ENCODE measurements at places on chromosomes 12 and 14.

- DNase-seq: peak; percentile 54
Measured at GRCh38 chr12:50642035-50642451, 121.9 kb upstream of the ATF1 start.

DNA sequence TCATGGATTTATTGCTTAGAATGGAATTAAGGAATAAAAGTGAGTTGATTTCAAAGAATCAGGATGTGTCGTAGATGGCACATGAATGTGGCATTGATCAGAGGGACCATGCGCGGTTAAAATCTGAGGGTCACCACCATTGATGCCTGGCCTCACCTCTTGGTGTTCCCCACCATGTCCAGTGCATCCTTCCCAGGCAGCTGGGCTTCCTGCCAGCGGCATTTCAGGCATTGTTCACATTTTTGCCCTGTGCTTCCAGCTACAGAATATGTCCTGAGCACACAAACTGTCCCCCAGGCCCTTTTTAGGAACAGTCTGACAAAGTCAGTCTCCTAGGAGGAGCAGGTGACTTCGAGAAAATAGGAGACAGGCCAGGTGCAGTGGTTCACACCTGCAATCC, 42.0 kb upstream of the TSPAN9 start:
- DNase-seq: peak; percentile 19

DNA sequence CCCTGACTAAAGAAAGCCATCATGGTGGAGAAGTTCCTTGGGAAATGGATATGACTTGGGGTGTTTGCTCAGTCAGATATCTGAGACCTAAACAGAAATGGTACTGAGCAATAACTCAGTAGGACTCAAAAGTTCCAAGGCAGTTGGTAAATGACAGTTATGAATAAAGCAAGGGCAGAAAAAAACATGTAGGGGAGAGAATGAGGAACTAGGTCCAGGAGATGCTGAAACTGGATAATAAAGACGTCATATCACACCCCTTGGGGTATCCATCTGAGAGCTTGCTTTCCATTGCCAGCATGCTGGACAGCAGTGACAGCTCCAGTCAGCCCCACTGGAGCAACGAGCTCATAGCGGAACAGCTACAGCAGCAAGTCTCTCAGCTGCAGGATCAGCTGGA, 37.5 kb downstream of the RPGRIP1 start:
- DNase-seq: no peak

DNA sequence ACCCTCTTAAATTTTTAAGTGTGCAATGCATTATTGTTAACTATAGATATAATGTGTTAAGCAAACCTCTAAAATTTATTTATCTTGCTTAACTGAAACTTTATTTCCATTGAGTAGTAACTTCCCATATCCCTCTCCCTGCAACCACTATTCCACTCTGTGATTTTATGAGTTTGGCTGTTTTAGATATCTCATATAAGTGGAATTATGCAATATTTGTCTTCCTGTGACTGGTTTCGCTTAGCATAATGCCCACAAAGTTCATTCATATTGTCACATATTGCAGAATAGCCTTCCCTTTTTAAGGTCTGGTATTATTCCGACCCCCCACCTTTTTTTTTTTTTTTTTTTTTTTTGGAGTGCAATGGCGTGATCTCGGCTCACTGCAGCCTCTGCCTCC, 247.6 kb downstream of the EMP1 start:
- DNase-seq: no peak

DNA sequence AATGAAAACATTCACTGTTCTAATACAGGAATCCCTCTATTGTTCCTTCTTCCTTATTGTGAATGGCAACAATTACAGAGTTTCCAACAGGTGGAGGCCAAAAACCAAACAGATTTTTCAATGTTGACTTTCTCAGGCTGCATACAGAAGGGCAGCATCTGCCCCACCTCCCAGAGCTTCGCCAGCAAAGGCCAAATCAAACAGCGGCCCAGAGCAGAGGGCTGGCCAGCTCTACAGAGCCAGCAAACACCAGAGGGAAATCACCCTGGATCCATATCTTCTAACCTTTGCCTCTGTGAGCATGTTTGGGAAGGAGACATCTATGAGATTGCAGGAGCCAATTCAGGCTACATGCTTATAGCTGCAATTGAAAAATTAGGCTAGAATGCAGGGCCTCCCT, 4.4 kb upstream of the CRACR2A start:
- DNase-seq: no peak

DNA sequence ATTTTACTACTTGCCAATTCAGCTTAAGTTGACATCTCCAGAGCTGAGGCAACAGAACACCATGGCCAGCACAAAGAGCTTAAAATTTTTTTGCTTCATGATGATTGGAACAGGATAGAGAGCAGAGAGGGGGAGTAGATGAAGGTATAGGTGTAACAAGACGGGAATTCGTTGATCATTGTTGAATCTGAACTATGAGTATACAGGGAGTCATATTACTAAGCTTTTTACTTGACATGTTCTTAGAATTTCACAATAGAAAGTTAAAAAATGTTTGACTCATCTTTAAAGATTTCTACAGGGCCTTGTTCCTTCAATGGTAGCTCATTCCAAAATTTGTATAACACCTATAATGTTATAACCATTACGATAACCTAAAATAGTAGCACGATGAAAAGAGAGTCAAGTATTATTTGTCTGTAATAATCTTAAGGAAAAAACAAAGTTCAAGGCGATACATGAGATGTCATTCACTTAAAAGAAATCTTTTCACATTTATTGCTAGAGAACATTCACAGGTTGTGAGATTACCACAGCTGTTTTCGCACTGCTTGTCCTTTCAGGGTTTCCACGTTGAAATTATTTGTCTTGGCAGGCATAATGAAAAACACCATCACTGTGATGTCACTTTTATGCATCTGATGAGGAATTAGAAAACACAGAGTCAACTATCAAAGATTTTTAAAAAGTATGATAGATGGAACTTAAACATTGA, 33.9 kb downstream of the SPX start:
- DNase-seq: peak; percentile 23

GRCh38 chr12:127628645-127629044, 638.3 kb upstream of the TMEM132C start:
- DNase-seq: peak; percentile 91

- peak; percentile 72 for DNase-seq
Measured at GRCh38 chr14:39232554-39233415, 930 bp upstream of the MIA2 start.

DNA sequence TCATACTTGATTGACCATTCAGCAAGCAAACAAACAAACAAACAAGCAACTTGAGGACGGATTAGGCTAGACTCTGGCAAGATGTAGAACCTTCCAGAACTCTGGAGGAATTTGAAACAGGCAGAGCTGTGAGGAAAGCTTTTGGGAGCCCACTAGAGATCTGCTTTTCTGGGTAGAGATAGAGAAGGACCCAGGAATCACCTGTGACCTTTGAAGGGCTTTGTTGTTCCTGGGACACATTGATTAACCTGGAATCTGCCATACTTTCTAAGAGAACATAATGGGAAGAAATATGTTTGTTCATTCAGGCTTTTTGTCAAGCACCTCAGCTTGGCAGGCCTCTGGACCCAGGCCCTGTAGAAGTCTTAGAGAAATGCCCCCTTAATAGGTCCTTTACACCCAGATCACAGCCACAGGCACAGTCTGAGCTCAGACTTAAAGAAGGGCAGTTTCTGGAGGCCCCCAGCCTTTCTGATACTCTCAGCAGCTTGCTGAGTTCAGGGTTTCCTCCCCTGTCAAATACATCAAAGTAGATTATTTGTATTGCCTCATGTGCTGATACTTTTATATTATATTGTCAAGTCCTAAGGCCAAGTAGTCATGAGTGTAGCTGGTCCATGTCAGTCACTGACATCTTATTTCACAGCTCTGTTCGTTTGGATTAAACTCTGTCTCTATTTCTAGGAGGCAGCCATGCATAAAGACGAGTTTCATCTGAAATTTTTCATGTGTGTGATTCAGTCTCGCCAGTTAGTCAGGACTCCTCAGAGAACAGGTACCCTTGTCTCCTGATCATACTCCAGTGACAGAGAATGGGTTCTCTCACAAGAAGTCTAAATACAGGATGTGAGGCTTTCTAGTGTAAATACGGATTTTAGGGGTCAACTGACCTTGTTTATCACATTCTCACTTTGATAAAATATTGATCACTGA, 1.1 kb upstream of the SENP1 start:
- no peak for DNase-seq

DNA sequence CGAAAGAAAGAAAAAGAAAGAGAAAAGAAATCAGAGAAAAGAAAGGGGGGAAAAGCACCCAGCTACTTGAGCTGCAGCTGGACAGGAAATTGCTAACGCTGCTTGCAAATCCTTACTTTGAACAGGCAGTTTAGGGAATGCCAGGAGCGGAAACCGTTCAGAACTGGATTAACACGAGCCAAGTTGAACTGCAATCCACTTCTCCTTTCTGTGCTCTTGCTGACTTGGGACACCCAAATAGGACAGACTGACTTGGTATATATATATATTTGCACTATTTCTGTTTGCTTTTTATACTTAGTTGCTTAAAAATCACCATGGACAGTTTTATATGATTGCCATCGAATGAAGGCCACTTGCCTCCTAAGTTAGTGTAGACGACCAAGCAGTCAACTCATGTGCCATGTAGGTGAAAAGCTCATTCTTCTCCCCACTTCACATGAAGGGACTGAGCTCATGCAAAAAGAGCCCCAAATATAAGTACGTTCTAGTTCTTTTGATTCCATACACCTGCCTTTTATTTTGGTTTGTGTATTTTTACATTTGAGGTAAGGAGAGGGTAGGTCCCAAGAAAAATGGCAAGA, 5.5 kb downstream of the DUSP6 start:
- peak; percentile 49 for DNase-seq

DNA sequence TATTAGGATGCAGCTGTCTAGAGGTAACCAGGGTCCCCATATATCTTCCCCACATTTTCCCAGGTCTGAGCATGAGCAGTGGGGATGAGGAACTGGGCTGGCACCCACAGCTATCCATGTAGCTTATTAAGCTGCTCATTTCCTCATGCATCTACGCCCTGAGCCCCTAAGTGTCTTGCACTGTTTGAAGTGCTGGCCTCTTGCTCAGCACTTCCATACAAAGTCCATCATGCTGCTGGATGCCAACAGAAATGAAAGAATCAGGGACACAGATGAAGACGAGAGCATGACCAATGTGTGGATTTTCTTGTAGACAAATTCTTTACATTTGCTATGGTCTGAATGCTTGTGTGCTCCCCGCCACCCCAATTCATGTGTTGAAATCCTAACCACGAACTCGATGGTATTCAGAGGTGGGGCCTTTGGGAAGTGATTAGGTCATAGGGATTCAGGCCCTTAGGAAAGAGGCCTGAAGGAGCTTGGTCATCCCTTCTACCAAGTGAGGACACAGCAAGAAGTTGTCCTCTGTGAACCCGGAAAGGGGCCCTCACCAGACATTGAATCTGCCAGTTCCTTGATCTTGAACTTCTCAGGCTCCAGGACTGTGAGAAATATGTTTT, 54.5 kb downstream of the C12orf75 start:
- DNase-seq: peak; percentile 75

DNA sequence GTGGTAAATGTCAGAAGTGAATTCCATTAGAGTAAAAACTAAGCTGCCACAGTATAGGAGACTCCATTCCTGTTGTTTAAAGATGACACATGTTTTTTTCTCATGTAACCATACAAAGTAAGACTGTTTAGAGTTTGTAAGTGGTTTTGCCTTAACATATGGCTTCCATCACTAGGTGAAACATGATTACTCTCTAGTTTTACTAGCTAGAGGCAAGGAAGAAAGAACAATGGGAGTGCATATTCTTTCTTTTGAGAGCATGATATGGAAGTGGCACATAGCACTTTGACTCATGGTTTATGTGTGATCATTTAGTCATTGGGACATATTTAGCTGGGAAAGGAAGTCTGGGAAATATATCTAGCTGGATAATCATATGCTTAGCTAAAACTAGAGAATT, 7.7 kb downstream of the ATF7IP start:
- peak; percentile 63 for DNase-seq

DNA sequence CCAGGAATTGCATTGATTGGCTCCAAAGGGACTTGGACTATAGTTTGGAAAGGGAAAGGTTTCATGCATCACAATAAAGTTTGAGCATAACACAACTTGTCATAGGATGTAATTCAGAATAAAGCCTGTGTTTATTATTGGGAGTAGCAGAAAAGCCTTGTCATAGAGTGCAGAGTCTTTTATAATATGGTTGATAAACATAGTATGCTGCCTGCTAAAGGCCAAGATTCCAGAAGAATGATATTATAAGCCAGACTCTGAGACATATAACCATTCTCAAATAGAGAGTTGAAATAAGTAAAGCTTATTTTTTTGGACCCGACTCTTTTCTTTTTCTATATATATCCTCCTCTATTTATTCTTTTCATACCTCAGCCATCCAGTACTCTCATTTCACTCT, 207.3 kb downstream of the LRIG3 start:
- DNase-seq: no peak

- no peak for DNase-seq
Measured at GRCh38 chr14:106844608-106845285, 1318.4 kb downstream of the TMEM121 start.

DNA sequence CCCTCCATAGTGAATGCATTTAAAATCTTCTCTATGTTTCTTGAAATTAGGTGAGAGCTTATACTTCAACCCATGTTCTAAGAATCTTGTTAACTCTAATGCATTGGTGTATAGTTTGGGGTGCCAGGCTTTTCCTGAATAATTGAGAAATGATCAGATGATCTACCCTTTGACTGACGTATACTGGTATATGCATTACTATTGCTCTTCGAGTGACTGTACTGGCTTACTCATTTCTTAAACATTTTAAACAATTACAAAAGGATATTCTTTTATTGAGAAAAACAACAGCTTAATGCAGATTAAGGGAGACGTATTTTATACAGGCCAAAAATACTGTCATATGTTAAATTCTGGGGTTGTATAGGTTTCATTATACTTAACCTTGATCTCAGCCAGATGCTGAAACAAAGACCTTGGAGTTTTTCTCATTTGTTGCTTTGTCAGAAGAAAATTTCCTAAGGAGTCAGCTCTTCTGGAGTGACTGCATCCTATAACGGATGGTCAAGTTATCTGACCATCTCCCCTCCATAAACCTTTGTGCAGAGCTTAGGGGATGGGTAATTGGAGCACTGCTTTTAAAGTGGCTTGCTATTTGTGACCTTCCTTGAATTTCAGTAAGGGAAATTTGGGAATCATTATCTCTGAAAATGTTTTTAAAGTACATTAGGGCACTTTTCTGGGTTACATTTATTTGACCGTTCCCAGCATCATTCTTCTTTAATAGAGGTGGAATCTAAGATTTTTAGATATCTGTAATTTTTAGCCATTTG, 507.6 kb downstream of the PCNX1 start:
- peak; percentile 59 for DNase-seq

- no peak for DNase-seq
Measured at GRCh38 chr12:19855851-19856250, 416.6 kb downstream of the AEBP2 start.

DNA sequence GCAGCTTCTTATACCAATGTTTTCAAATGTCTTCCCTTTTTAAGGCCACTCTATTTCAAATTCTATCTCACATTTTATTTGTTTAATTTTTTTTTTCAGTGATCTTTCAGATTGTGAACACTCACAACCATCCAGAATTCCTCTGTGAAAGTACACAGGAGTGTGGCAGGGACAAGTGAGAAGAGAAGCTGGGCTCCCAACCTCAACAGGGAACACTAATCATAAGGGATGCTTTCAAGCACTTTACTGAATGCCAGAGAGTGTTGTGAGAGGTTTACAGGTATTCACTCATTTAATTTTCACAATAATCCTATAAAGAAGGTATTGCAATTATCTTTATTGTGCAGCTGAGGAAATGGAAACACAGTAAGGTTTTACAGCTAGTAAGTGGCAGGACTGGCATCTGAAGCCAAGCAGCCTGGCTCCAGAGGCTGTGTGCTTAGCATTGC, 60.1 kb upstream of the PYGL start:
- DNase-seq: no peak
